ENCODE measurements at places on chromosomes 3 and 15.

DNA sequence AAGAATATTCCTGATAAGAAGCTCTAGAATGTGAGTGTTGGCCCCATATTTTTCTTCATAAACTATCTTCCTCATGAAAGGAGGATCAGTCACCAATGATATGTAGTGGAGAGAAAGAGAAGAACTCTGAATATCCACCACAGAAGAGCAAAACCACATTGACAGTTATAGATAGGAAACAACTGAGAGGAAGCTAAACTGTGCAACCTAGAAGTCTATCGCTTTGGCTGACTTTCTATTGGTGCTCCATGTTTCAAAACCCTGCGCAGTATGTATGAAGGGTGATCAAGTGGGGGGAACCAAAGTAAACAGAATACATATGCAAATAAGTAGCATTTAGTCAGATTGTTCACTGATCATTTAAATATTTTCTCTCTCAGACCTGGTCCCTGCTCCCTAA is 41.0 kb upstream of the ZNF280D start:
- DNase-seq = no peak

DNA sequence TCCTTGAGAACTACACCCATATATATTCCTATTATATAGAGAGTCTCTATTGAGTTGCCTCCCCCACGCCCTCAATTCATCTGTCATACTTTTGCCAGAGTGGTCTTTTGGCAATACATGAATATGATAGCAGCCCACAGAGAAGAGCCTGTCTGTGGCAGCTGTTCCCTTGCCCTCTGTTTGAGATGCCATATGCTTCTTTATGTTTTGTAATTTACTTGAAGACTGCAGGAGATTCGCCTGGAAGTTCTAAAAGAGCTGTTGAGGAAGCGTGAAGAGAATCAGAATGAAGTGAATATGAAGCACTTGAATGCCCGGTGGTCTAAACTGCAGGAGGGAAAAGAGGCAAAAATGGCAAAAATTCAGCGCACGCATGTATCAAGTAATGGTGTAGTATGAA is 27.2 kb downstream of the CFAP91 start:
- DNase-seq = no peak

GRCh38 chr3:61928776-61929314 is 367.5 kb downstream of the PTPRG start:
- DNase-seq = no peak

- no peak for DNase-seq
Observed at GRCh38 chr15:70720228-70721016, 42.9 kb downstream of the UACA start.

DNA sequence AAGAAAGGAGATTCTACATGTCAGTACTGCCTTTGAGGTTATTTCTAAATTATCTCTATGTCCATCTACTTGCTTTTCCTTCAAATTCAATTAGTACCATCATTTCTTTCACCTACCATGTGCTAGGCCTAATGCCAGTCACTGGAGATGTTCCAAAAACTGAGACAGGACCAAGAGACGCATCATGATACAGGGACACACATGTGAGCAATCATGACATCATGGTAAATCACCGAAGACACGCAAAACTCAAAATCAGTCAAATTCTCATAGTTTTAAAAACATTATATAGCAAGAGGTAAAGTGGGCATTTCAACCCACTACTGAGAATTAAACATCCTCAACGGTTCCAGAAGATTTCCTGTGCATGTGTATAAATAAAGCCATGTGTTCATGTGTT is 95.0 kb downstream of the CD47 start:
- no peak for DNase-seq

GRCh38 chr3:31704591-31705179 is 172.0 kb downstream of the STT3B start:
- peak; percentile 41 for DNase-seq

DNA sequence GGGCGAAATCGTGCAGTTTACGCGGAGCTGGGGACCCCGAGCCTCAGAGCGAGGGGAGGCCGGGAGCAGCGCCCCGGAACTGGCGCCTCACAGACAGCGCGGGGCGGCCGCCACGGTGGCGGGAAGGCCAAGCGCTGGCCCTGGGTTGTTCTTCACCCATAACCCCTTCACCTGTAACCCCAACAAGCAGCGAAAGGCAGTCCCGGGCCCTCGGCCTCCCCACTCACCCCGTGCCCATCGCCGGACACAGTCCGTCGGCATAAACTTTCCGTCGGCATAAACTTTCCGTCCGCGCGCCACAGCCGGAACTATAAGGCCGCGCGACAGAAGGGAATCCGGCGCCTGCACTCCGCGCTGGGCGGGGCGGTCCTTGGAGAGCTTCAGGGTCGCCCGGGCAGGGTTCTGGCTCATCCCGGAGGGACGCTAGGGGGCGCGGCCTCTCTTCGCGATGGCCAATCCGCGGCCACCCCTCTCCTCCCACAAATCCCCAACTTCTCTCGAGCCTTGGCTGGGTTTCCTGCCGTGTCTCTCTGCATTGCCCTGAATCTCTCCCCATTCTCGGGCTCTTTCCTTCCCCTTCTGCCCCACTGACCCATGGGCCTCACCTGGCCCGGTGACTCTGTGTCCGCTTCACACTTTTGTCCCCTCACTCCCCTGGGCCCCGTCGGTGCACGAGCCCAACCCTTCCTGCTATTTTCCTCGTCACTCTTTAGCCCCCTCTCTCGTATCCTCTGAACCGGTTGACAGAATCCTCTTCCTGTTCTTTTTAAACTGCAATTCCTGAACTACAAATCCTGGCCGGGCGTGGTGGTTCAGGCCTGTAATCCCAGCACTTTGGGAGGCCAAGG is at the start of gene INTS14:
INTS14 (minus strand) TSS at position 261 of the 848 bp plus-strand sequence. CDS start 3,751 bp downstream, outside the sequence.
- DNase-seq = peak; percentile 97

DNA sequence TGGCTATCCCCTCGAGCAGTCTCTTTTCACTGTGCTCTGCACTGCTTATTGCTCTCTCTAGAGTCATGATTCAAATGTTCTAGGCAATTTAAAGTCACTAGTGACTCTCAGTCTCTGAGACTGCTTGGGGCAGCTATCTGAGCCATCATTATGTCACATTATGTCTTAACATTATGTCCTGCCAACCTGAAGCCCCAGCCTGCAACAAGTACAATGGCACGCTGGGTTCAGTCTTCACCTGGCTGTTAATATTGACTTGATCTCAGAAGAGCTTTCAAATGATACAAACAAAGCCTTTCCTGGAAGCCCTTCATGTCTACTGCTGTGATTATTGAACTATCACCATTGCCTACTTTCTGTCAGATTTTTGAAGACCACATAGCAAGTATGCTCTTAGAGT is 128.1 kb upstream of the GRM7 start:
- no peak for DNase-seq

DNA sequence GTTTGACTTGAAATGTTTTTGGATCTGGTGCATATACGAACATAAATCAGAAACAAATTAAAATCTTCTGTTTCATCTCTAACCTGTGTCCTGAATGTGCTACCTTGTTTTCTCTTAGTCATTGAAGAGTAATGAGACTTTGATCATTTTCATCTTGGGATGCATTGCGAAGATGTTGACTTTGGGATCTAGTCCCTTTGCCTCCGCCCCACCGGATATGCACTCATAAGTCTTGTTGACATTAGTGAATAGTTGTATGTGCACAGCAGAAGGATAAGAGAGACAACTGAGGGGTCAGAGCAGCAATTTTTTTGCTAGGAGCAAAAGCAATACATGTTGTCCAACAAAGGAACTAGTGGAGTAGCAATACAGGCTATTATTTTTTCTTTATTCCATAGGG is 35.9 kb upstream of the SPRED1 start:
- DNase-seq = no peak

DNA sequence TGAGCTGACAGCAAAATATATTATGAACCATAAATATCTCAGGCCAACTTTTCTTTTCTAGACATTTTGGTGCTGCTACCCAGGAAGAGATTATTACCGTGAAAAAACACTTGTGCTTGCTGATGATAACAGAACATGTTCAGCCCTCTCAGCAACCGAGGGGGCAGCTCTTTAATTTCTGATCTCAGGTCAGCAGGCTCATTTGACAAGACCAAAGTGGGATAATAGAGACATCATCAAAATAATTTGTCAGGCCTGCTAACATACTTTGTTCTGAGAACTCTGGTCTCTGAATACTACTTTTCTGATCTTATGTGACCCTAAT is 645.9 kb upstream of the KCNMB2 start:
- DNase-seq = no peak

GRCh38 chr15:40328176-40328575 is 4.7 kb downstream of the INAFM2 start:
- no peak for DNase-seq

DNA sequence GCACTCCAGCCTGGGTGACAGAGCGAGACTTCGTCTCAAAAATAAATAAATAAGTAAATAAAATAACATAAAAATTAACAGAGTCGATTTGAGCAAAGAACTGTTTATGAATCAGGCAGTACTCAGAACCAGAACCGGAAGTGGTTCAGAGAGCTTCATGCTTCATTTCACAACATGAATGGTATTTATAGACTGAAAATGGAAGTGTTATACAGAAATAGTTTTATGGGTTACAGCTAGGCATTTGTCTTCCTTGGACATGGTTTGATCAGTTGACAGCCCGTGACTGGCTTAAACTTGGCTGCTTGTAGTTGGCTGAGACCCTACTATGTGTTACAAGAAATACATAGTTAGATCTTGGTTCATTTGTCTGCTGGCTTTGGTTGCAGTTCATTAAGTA is 216.0 kb upstream of the MCTP2 start:
- no peak for DNase-seq

- no peak for DNase-seq
Observed at GRCh38 chr15:71463156-71463665, 347.1 kb upstream of the NR2E3 start.

DNA sequence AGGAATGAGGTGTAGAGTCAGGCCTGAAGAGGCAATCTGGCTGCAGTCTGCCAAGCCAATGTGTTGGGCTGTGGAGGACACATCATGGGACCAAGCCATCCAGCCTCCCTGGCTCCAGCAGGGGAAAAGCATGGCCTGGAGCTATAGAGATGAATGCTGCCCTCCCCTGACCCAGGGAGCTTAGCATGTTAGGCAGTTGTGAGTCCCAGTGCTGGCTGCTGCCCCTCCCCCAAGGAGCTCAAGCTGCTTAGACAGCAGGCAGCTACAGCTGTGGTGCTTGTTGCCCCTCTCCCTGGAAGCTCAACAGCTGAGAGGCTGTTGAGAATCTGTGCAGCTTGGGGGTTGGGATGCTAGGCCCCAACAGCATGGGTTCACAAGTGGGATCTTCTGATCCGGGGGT is 85.6 kb upstream of the DNAJC19 start:
- DNase-seq = no peak

DNA sequence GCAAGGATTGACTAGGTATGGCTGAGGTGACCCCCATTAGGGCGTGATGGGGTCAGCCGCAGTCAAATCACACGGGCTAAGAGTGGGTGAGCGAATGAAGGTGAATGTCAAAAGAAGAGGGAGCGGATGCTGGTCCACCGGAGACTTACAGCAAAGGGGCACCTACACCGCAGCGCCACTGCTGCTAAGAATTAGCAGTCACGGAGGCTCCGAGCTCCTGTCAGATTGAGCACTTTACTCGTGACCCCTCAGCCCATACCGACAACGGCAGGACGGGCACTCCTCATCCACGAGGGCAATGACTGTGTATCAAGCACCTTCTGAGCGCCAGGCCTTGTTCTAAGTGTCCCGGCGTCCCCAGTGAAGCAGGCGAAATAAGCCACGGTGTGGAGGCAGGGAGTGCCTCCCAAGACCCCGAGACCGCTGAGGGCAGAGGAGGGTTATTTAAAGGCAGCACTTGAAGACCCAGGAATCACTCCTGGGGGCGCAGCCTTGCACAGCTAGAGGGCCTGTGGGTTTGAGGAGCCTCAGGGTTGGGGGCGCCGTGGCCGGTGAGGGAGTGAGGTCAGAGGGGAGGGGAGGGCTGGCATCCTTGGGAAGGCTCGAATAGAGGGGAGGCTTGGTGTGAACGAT is 61.6 kb upstream of the GATA2 start:
- DNase-seq = no peak

DNA sequence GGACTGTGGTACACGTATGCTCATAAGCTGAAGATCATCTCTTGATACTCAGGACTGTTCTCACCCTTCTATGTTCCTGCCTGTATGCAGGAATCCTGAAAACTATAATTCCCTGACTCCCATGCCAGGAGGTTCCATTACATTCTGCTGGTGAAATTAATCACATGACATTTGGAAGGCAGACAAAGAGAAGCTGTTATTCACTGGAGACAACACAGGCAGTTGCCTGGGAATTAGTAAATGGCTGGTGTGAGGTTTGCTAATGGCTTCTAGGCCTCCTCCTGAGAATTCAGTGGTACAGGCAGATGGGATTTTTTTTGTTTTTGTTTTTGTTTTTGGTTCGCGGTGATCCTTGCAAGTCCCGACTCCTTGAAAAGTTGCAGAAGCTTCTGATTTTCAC is 91.4 kb downstream of the CTNNB1 start:
- DNase-seq = no peak

GRCh38 chr3:137343283-137343682 is 385.5 kb downstream of the IL20RB start:
- no peak for DNase-seq
